ENCODE measurements at places on chromosomes 2 and 18. TPM values are rescaled to one million over a fixed set of nuclear protein-coding genes. Genes with fewer than 3 reads are reported as not detected.

Gene PROKR1
- total RNA-seq, result not detected

Gene LRP1B
- under 0.01 TPM for total RNA-seq

Gene SLC19A3
- total RNA-seq, result 2.2 TPM

Gene TMEM200C
- total RNA-seq, result not detected

Gene DPY30
- 63.9 TPM for total RNA-seq

Gene TMEM237
- total RNA-seq, result 35.0 TPM

Gene BOLL
- total RNA-seq, result not detected

Gene SLC4A3
- total RNA-seq, result 6.3 TPM

Gene ALK
- not detected for total RNA-seq

Data from cardiac atrium fibroblast (primary cell).